ENCODE measurements at places on chromosomes 6 and 20.

- no peak for DNase-seq
Observed at GRCh38 chr6:152160346-152160745, 352.9 kb downstream of the ESR1 start.

GRCh38 chr6:7106215-7106751, 1.5 kb upstream of the RREB1 start:
- DNase-seq = no peak

DNA sequence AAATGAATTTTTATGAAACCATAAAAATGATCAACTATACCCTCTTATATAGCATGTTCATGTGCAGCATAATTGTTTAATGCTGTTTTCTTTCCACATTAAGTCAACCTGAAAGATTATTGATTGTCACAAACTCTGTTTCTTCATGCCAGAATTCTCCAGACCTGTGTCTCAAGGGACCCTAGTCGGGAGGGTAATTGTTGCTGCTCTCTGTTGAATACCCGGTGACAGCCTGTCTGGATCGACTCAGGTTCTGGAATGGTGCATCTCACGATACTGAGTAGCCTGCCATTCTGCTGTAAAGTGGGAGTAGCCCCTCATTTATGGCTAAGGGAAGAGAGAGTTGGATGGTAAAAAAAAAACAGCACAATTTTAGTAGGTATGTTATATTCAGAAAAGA, 449.9 kb upstream of the SOX4 start:
- DNase-seq = no peak

DNA sequence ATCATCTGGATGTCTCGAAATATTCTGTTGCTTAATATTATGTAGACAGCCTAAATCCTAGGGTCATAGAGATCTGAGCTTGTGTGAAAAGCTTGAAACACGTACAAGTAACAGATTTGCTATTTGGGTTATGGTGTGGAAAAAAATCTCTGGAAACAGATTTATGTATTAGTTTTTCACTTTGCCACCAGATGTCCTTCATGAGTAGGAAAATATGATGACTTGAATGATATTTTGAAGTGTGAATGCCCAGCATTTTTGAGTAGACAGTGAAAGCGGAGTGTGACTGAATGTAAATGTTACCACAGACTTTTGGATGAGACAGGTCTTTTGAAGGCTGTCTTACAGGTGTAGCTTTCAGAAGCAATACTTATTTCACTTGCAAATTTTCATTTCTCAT, 4.2 kb upstream of the BMP6 start:
- peak; percentile 46 for DNase-seq

DNA sequence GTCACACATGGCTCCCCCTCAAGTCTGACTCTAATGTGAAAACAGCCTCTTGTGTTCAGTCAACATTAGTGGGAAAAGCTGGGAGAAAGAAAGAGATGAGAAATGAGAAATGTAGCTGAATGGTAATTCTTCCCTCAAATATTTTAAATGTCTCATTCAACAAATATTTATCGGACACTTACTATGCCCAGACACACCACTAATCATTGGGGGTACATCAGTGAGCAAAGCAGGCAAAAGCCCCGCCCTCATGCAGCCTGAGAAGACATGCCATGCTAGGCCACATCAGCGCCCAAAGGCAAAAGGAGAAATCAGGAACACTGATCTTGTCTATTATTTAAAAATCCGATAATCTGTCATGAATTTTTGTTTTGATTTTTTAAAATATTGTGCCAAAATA, 89.9 kb upstream of the ASF1A start:
- no peak for DNase-seq

DNA sequence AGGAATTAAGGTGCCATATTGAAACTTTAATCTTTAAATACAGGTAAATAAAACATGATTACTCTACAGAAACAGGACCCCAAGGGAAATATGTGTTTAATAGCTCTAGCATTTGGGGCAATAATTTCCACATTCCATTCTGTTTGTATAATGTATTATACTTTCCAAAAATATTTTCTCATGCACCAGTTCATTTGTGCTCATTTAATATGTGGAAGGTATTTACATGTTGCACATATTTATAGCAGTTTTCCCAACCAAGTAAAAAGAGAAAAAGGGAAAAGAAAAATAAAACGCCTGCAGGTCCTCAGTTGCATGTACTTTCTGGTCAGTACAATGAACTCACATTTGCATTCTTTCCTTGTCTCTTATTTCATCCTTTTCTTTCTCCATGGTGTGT, 129.5 kb upstream of the SULF2 start:
- no peak for DNase-seq

GRCh38 chr6:156887623-156888269, 110.6 kb downstream of the ARID1B start:
- DNase-seq = no peak

- peak; percentile 83 for DNase-seq
Observed at GRCh38 chr6:133609415-133610226, 279.3 kb upstream of the TCF21 start.

DNA sequence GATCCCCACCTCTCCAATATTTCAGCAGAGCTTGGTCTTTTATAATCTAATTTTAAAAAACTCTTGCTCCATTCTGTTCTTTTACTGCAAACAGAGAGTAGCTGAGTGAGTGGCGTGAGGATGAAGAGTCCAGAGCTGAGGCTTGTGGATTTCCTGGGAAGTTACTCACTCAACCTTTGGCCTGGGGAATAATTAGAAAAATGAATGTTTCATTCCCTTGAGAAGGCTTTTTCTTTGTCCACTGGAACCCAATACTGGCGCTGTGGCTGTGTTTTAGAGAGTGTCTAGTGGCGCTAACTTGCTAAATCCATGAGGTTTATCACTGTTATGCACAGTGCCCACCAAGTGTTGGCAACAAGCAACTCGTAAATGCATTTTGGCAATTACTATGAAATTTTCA, 251.5 kb downstream of the HIVEP2 start:
- DNase-seq = no peak

DNA sequence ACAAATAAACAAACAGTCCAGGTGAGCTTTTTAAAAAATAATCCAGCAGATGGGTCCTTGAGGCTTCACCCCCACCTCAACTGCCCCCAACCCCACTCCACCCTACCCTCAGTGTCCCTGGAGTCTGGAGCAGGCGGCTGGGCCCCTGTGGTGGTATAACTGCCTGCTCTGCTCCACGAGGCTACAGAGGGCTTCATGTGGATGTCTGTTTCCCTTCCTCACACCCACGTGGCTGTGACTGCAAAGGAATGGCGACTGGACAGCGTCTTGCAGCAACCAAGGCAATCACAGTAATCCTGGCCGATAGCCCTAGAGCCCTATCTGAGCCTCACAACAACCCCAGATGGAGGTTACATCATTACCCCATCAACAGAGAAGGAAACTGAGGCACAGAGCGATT, 76.5 kb downstream of the SLC2A10 start:
- no peak for DNase-seq

DNA sequence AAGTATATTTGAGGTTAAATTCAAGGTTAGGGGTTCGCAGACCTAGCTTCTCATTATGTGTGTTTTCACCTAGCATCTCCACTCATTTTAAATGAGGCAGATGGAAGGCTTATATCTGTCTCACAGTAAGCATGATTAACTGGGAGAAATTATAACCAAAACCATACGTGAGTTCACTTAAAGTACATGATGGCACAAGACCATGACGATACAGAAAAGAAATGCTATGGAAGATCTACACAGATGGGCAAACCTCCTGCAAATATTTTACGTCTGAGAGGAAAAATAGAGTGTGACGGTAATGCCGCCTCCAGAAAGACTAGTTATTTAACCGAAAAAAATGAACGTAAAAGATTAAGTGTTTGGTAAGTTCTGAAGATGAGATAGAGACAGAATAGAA, 337.8 kb downstream of the FARS2 start:
- DNase-seq = no peak
